ENCODE measurements at places on chromosomes 3 and 15.

- DNase-seq, result no peak
These were observed 221.7 kb upstream of the TMC3 start for GRCh38 chr15:81595752-81596151.

DNA sequence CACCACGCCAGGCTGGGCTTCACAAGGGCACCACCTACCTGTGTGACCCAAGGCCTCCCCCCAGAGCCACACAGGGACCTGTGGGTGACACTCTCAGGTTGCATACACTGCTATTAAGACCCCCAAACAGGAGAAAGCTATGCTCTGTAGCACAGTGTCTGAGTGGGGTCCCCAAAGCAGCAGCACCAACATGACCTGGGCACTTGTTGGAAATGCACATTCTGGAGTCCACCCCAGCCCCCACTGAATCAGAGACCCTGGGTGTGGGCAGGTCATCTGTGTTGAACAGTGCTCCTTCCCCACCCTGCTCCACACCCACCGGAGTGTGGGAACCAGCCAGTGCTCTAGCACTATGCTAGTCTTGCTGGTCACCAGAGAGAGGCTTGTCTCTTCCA, 76.1 kb downstream of the ADAMTS17 start:
- no peak for DNase-seq

- DNase-seq, result no peak
These were observed 10.3 kb upstream of the USP50 start for GRCh38 chr15:50556642-50557371.

DNA sequence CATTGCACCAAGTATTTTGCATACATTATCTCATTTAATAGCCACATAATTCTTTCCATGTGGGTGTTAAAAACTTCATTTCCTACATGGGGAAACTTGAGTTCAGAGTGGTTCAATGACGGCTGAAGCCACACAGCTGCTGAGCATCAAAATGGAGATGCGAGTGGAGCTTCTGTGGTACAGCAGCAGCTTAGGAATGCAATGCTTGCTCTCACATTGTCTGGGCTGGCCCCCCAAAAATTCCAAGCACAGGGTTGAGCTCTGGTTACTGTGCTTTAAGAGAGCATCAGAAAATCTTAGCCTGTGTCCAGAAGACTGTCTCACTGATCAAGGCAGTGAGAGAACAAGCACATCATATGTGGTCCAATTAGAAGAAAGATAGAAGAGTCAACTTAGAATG, 57.4 kb upstream of the GADL1 start:
- no peak for DNase-seq

GRCh38 chr3:150391161-150391560, 16.9 kb upstream of the TSC22D2 start:
- DNase-seq, result no peak
